Suppressor macrophage treated with lipopolysaccharide for 4 hours (primary cell): ENCODE measurements at places on chromosomes 5 and 9.
A peak's percentile ranks its signal among the peaks of the same experiment; 100 is the strongest.

GRCh38 chr9:35161713-35162604 is at the start of gene UNC13B:
Gene UNC13B, plus strand, starts transcription at chr9:35162009. Its CDS starts 275 bp downstream, at chr9:35162284.
- DNase-seq: peak; percentile 95

GRCh38 chr5:116011046-116011445 is 21.2 kb upstream of the ARL14EPL start:
- no peak for DNase-seq

- DNase-seq: peak; percentile 91
These were observed 32.0 kb downstream of the SLC46A2 start for GRCh38 chr9:112858625-112859147.

DNA sequence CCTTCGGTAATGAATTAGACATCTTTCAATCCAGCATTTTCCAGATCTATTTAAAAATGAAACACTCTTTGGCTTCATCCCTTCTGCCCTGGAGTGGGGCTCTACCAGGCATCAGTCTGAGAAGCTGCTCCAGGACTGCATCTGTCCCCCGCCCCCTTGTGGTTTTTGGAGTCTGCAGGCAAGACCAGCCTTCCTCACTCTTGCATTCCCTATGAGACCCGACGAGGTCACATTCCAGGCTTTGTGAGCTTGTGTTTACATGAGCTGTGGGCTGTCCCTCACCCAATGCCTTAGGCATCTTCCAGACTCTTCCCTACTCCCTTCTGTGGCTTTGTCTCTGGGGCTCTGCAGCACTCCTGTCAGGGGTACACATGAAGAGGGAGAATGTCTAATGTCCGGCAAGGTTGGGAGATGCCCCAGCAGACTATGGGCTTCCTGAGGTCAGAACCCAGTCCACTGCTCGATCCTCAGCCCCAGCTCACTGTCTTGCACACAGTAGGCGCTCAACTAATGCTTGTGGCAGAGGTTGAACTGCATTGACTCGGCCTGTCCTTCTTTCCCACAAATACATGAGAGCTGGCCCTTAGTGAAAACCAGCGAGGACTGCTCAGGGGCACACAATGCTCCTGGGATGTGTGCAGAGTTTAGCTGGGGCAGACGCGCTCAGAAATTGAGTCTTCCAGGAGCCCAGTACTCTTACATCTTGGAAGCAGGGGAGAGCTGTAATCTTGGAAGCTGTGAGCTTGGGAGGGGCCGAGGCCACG is 11.7 kb upstream of the GADD45G start:
- no peak for DNase-seq

DNA sequence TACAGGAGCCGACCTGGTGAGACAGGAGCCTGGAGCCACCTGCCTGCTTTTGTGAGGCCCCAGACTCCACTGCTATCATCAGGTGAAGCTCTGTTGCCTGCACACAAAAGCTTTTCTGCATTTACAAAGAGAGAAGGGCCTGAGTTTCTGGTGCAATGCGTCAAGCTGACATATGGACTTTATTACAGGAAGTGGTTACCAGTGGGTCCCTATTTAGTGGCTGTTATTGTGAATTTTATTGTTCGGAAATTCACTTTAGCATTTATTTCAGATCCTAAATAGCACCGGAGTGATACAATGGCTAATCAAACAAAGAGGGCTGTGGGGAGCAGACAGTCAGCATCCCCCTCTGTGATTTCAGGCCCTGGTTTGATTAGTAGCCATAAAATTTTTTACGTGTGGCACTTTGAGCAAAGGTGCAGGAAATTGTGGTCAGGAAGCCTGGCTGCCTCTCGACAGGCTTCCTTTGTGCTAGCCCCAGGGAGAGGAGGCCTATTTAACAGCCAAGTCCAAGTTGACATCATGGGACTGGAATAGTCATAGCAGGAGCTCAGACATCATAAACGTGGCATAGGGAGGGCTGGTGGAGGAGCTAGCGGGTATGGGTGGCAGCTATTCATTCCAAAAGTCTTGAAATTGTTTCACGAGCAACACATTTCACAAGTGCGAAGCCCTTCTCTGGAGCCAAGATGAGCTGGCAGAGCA is 8.4 kb downstream of the TGFBI start:
- DNase-seq: peak; percentile 45

GRCh38 chr5:142547445-142548380 is 138.2 kb downstream of the FGF1 start:
- no peak for DNase-seq

DNA sequence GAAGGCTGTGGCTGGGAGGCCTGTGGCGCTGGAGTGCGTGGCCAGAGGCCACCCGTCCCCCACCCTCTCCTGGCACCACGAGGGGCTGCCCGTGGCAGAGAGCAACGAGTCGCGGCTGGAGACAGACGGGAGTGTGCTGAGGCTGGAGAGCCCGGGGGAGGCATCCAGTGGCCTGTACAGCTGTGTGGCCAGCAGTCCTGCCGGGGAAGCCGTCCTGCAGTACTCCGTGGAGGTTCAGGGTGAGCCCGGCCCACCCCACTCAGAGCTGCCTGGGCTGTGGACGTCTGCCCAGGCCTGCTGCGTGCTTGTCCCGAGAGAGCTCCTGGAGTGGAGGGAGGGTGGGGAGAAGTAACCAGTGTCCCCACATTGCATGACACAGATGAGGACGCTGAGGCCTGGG is 89.2 kb downstream of the HMCN2 start:
- DNase-seq: no peak

DNA sequence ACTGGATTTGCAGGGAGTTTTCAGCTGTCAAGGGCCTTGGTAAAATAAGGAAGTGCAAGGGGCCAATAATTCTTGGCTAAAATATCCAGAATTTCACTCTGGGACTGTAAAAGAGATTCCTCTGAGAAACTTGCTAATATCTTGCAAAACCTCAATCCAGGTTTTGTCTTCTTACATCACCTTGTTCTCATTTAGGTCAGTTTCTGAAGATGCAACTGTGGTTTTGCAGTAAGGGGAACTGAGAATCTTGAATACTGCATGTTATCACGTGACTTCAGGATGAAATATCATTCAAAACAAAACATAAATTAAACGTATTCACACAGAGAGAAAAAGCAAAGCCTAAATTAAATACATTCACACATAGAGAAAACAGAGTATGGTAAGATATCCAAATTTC is 35.0 kb upstream of the RIC1 start:
- peak; percentile 80 for DNase-seq

GRCh38 chr5:74173241-74173640 is 467.3 kb downstream of the ENC1 start:
- DNase-seq: no peak

DNA sequence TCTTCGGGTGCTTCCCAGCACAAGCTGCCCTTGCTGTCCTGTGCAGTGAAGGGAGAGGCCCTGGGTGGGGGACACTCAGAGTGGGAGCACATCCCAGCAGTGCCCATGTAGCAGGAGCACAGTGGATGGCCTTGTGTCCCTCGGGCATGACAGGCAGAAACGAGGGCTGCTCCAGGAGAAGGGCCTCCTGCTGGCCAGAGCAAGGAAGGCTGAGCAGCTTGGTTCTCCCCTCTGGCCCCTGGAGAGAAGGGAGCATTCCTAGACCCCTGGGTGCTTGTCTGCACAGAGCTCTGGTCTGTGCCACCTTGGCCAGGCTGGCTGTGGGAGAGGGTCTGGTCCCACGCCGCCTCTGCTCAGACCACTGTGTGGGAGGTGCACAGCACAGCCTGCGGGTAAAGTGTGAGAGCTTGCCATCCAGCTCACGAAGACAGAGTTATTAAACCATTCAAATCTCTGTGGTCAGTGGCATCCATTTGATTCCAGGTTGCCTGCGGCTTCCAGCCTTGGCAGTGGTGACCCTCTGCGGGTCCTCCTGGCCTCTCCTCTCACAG is 18.3 kb downstream of the FBXW5 start:
- DNase-seq: no peak

DNA sequence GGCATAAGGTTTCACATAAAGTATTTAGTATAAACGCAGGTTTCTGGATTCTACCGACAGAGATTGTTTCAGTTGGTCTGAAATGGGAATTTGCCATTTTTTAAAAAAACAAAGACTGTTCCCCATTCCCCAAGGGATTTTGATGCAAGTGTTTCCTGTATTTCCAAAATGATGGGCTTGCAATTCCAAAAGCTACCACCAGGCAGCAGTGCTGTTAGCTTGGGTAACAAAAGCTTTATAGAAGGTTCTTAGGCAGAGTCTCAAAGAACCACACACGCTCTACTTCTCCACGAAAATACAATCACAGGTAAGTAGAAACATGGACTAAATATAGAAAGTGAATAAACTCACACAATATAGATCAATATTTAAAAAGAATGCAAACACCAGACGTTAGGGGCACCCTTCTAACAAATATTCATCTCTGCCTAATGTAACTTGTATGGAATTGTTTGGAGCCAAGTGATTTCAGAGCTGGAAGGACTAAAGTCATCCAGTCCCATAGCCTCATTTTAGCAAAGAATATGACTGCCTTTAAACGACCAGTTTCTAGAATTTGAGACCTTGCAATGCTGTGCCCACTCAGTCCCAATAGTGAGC is 154.3 kb downstream of the SPOCK1 start:
- peak; percentile 64 for DNase-seq

GRCh38 chr5:60295423-60295822 is 401.9 kb upstream of the PDE4D start:
- peak; percentile 26 for DNase-seq

GRCh38 chr9:129569502-129570449 is 51.1 kb downstream of the C9orf50 start:
- no peak for DNase-seq

GRCh38 chr5:93611976-93612854 is 29.2 kb downstream of the NR2F1 start:
- DNase-seq: no peak

- no peak for DNase-seq
These were observed 69.1 kb upstream of the NR3C1 start for GRCh38 chr5:143472576-143472975.

GRCh38 chr5:142245786-142246185 is 79.0 kb downstream of the SPRY4 start:
- no peak for DNase-seq

DNA sequence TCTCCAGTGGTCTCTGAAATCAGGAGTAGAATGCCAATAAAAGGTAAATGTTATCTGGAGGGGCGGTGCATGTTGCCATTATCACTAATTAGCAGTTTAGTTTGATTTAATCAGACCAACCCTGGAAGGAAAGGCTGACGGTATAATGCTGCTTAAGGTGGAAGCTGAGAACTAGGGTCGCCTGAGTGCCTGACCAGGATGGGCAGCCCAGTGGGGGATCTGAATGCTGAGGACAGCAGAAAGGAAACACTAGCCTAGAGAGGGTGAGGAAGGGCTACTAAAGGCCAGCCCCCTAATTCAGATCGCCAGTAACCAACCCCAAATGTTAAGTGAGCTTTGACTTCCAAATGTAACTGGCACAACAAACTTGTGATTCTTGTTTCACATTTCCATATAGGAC is 172.2 kb downstream of the APBA1 start:
- DNase-seq: no peak

GRCh38 chr5:129717751-129718310 is 30.1 kb upstream of the MINAR2 start:
- no peak for DNase-seq

GRCh38 chr5:14672082-14672481 is 7.6 kb downstream of the OTULIN start:
- DNase-seq: peak; percentile 43

DNA sequence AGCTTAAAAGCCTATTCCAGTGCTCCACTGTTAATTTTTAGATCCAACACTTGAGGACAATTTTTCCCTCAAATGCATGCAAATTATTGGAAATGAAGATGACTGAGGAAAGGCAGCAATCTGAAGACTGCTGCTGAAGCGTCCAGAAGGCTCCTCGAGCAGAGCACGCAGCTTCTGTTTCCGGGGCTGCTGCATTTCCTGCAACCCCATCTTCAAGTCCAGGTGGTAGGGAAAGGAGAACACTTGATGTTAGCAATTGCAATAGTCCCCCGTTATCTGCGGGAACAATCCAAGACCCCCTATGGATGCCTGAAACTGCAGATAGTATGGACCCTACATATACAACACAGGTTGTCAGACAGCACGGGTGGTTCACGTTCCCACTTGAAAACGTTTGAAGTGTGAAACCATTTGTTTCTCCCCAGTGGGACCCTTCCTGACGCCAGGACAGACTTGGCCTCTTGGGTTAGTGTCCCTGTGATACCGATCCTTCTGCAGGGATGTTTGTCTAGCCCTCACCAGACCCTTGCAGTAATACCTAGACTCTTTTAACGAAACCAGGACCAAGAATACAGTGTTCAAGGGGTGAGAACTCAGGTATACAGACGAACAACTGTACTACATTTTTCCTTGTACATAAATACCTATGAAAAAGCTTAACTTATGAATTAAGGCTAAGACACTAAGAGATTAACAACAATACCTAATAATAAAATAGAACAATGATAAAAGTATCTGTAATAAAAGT is 152.3 kb downstream of the HSD17B3 start:
- DNase-seq: no peak

GRCh38 chr5:142117579-142118151 is 9.1 kb downstream of the NDFIP1 start:
- no peak for DNase-seq

GRCh38 chr9:366620-367019 is 152.0 kb downstream of the DOCK8 start:
- no peak for DNase-seq

GRCh38 chr5:102554728-102555127 is 55.9 kb upstream of the SLCO6A1 start:
- DNase-seq: no peak

GRCh38 chr5:79202076-79202475 is 33.9 kb upstream of the JMY start:
- no peak for DNase-seq

DNA sequence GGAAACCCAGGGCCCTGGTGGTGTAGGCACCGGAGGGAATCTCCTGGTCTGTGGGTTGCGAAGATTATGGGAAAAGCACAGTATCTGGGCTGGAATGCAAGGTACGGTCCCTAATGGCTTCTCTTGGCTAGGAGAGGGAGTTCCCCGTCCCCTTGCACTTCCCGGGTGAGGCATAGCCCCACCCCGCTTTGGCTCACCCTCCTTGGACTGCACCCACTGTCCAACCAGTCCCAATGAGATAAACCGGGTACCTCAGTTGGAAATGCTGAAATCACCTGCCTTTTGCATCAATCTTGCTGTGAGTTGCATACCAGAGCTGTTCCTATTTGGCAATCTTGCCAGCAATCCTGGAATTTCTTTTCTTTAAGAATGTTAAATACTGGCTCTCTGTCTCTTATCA is 1429.1 kb downstream of the MAT2B start:
- no peak for DNase-seq

DNA sequence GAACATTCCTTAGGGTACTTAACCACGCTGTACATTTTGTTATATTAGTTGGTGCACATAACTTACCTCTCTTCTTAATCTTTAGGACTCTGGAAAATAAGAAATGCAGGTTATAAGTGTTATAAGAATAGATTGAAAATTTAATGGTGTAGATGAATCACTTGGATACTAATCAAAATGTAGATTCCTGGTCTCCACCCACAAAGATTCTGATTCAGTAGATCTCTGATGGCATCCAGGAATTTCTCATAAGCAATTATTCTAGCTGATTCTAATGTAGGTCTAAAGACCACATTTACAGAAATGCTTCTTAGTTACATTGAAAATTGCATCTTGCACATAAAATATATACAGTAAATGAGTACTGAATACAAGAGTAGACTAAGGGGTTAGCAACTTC is 38.9 kb upstream of the ASTN2 start:
- DNase-seq: no peak
